ENCODE measurements at places on chromosomes 1 and 21.
A peak's percentile ranks its signal among the peaks of the same experiment; 100 is the strongest.

DNA sequence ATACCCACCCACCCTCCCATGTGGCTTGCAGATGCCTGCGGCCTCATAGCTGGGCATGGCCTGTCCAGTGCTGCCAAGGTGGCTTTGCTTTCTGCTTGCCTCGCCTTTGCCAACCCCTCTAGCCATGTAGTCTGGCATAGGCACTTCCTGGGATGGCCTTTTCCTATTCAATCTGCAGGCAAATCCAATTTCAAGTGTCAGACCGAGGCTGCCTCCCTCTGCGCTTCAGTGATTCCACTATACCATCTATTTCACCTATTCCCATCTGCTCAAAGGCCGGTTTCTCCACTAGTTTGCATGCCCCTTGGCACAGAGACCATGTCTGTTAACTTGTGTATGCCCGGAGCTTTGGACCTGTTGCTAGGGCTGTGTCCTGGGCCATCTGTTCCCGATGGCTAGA, 3.8 kb upstream of the ZBTB21 start:
- no peak for DNase-seq

DNA sequence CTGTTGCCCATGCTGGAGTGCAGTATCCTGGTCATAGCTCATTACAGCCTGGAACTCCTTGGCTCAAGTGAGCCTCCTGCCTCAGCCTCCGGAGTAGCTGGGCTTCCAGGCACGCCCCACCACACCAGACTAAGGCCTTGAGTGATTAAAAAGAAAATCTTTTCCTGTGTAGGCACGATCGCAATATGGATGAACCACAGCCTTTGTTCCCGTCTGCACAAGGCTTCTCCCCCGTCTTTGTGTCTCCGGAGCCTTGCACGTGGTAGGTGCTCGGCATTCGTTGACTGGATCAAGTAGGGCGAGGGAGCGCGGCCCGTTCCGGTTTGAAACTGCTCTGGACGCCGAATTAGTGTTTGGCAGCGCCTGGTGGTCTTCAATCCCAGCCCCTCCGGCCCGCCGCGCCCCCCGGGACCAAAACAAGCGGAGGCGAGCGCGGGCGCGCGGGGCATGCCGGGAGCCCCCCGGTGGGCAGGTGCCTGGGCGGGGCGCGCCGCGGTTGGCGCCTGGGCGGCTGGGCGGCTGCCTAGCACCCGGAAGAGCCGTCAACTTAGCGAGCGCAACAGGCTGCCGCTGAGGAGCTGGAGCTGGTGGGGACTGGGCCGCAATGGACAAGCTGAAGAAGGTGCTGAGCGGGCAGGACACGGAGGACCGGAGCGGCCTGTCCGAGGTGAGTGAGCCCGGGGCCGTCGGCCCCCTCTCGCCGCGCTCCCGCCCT, at the start of gene SFT2D2:
Gene SFT2D2 (plus strand): TSS at position 529 of the 715 bp plus-strand sequence. CDS start 76 bp downstream, at position 605.
- DNase-seq, result peak; percentile 72

DNA sequence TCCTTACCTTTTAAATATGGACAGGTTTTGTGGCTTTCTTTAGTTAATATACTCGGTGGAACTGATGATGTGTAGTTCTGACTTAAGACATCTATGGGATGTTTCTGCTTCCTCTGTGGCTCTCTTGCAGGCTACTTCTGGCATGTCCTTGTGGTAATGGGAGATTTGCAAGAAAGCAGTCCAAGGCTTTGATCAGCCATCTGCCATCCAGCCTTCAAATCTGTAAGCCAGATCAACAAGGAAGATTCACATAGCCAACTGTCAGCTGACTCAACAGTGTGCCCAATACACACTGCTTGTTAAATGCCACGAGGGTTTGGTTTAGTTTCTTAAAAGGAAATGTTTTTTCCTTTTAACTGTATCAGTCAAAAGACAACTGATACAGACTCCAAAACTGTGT, 722.2 kb upstream of the CHRM3 start:
- DNase-seq, result no peak

- DNase-seq, result no peak
Measured at GRCh38 chr1:12499539-12500240, 118.3 kb downstream of the DHRS3 start.

Measured in NCI-H1694 treated with DMSO at 0.1 percent for 48 hours (cell line).